ENCODE measurements at places on chromosomes 16 and 17.

- peak; percentile 95 for DNase-seq
Measured at GRCh38 chr16:69482410-69482991, 58.1 kb downstream of the CYB5B start.

GRCh38 chr17:14202388-14203166, 34.1 kb downstream of the CDRT15 start:
- DNase-seq, result no peak

- DNase-seq, result peak; percentile 48
Measured at GRCh38 chr17:39131616-39132015, 19.8 kb downstream of the PLXDC1 start.

- DNase-seq, result no peak
Measured at GRCh38 chr16:83698964-83699363, 108.8 kb upstream of the HSBP1 start.

- DNase-seq, result no peak
Measured at GRCh38 chr17:46928467-46929261, 5.7 kb downstream of the GOSR2 start.

DNA sequence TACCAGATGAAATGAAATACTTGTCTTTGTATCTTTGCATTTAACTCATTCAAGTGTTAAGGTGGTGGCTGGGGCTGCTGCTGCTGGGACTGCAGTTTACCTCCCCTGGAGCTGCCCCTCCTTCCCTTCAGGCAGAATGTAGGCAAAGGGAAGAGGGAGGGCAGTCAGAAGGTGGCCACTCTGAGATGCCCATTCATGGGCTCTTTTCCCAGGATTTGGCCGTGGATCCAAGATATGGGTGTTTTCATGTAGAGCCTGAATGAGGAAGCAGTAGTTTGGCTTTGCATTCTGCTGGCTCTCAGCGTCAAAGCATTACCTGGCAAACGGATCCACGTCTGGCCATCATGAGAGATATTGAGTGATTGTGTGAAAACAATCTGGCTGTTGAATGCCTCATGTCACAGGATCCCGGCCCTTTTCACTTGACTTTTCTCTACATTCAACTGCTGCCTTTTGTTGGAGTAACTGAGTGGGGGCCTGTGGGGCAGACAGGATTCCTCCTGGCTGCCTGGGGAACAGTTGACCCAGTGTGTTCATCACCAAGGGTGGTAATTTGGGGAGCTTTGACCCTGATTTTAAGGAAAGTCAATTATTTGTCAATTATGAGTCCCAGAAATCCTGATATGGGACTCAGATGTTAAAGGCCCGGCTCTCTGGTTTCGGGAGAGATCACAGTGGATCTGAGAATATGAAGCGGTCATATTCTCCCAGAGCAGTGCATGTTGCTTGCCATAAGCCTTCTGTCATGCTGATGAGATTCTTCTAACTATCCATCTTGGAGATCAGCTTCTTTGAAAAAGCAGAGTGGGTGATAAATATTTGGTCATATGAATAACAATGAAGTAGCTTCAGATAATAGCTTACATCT, 236.8 kb downstream of the IRX3 start:
- no peak for DNase-seq

GRCh38 chr17:21318439-21318838, 33.9 kb downstream of the MAP2K3 start:
- no peak for DNase-seq

- DNase-seq, result no peak
Measured at GRCh38 chr16:12063435-12063834, 86.9 kb downstream of the SNX29 start.

Measured in fibroblast of skin of scalp (primary cell).